ENCODE measurements at places on chromosomes 7 and 10.

DNA sequence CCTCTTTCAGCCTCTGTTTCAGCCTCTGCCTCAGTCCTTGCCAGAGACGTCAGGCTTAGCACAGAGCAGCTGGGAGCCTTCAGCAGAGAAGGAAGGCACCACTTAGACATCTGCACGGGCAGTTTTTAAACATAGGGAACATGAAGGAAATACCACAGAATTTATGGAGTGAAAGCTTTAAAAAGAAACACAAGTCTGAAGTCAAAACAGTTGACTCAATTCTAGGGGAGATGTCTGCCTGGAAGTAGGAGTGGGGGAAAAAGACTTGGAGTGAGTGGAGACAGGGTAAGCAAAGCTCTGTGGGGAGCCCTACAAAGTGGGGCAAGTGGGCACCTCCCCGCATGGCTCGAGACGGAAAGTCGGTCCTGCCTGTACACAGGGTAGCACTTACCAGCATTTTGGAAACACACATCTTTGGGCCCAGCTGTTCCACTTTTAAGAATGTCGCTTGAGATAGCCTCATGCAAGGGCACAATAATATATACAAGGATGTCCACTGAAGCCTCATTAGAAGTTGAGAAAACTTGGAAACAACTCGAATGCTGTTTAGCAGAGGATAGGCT, 5.0 kb upstream of the TBXAS1 start:
- H3K4me1 ChIP-seq: peaks cover 23% of the 10 kb centered on the region
- no peak for ATAC-seq
- H3K36me3 ChIP-seq: no peaks in the 10 kb centered on the region
- H3K27me3 ChIP-seq: no peaks in the 10 kb centered on the region
- no peak overlapping the region for H3K27ac ChIP-seq
- H3K4me3 ChIP-seq: no peak overlapping the region

- ATAC-seq: no peak
- H3K4me1 ChIP-seq: peaks cover 6% of the 10 kb centered on the region
- H3K27ac ChIP-seq: no peak overlapping the region
- no peak overlapping the region for H3K4me3 ChIP-seq
Observed at GRCh38 chr7:135509589-135509838, 388 bp downstream of the CNOT4 start.

DNA sequence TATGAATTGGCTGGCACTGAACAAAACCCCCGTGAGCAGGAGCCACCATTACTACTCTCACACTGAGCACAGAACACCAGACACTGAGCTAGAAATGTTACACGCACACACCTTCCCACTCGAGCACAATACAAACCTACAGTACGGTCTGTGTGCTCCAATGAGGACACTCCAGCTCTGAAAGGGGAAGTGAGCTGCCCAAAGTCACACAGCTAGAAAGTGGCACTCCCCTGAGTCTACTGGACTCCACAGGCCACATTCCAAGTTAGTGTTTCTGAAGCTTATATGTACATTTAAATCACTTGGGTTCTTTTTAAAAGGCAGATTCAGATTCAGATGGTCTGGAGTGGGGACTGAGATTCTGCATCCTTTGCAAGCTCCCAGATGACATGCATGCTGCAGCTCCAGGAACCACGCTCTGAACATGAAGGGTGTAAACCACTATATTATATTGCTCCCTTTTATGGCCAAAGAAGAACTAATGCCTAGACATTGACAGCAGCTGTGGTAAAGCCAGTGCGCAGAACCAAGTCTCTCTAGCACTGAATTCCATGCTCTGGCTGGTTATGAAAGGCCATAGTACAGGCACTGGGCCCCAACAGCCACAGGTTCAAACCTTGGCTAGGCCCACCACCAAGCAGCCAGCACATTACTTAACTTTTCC, 77.1 kb downstream of the FRMPD2 start:
- no peak overlapping the region for H3K4me3 ChIP-seq
- no peaks in the 10 kb centered on the region for H3K4me1 ChIP-seq
- peak; percentile 48 for ATAC-seq
- H3K36me3 ChIP-seq: no peaks in the 10 kb centered on the region

- no peak overlapping the region for H3K4me3 ChIP-seq
- H3K4me1 ChIP-seq: peaks cover 36% of the 10 kb centered on the region
- ATAC-seq: no peak
- H3K27me3 ChIP-seq: no peaks in the 10 kb centered on the region
- peaks cover 5% of the 10 kb centered on the region for H3K36me3 ChIP-seq
Observed at GRCh38 chr7:30214651-30215137, 69.7 kb upstream of the ZNRF2 start.

- H3K27me3 ChIP-seq: no peaks in the 10 kb centered on the region
- H3K4me3 ChIP-seq: no peak overlapping the region
- H3K4me1 ChIP-seq: no peaks in the 10 kb centered on the region
- no peak for ATAC-seq
- H3K36me3 ChIP-seq: no peaks in the 10 kb centered on the region
Observed at GRCh38 chr7:68511281-68511680, 1087.0 kb upstream of the AUTS2 start.

GRCh38 chr10:123513870-123514269, 152.3 kb upstream of the GPR26 start:
- no peak for ATAC-seq
- no peak overlapping the region for H3K4me3 ChIP-seq
- H3K36me3 ChIP-seq: no peaks in the 10 kb centered on the region
- no peaks in the 10 kb centered on the region for H3K4me1 ChIP-seq
- peaks cover 17% of the 10 kb centered on the region for H3K27me3 ChIP-seq
- H3K27ac ChIP-seq: no peak overlapping the region

DNA sequence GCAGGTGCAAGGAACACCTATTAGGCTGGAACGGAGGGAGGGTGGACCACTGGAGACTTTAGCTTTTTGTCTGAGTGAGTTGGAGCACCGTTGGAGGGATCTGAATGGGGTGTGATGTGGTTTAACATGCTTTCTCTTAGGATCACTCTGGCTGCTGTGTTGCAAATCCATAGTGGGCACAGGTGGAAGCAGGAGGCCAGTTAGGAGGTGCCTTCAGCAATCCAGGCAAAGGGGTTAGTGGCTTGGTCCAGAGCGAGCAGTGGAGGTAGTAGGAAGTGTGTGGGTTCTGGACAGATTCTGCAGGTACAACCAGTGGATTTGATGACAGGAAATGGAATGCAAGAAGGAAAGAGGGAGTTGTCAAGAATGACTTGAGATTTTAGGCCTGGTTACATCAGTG, 95.0 kb downstream of the MMRN2 start:
- H3K4me3 ChIP-seq: no peak overlapping the region
- ATAC-seq: no peak
- H3K36me3 ChIP-seq: peaks cover 25% of the 10 kb centered on the region
- H3K27me3 ChIP-seq: no peaks in the 10 kb centered on the region
- peaks cover 8% of the 10 kb centered on the region for H3K4me1 ChIP-seq

DNA sequence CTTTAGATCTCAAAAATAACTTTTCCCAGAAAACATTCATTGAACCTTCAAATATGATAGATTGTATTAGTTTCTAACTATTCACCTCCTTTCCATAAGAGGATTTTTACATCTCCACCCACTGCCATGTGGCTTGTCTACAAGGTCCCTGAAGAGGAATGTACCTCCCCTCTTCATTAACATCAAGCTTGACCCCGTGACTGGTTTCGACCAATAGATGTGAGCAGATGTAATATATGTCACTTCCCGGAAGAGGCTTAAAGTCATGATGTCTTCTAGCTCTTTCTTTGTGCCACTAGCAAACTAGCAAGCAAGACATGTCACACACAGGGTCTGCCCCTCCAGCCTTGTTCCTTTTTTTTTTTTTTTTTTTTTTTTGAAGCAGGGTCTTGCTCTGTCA, 6.9 kb downstream of the BAZ1B start:
- H3K4me3 ChIP-seq: no peak overlapping the region
- ATAC-seq: no peak
- no peak overlapping the region for H3K27ac ChIP-seq
- no peaks in the 10 kb centered on the region for H3K27me3 ChIP-seq
- H3K36me3 ChIP-seq: peaks cover 48% of the 10 kb centered on the region

DNA sequence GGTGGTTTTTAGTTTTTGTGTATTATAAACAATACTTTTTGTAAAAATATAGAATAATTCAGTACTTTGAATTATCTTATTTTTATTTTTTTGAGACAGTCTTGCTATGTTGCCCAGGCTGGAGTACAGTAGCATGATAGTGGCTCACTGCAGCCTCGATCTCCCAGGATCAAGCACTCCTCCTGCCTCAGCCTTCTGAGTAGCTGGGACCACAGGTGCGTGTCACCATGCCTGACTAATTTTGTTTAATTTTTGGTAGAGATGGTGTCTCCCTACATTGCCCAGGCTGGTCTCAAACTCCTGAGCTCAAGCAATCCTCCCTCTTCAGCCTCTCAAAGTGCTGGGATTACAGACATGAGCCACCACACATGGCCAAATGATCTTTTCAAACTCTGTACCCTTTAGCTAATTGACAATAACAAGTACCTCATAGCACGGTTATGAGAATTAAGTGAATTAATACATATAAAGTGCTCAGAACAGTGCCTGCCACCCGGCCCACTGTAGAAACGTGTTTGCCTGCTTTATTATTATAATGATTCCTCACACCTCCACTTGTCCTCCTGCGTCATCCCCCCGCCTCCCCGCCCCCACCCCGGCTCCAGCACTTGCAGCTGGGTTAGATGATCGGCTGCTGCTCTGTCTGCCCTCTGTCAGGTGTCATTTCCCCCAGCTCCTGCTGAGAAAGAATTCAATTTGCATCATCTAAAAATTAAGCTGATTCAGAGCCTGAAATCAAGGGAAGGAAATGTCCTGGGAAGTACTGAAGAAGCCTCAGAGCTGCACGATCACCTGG, 53.6 kb upstream of the NRF1 start:
- H3K27me3 ChIP-seq: peaks cover 15% of the 10 kb centered on the region
- no peak overlapping the region for H3K4me3 ChIP-seq
- H3K36me3 ChIP-seq: no peaks in the 10 kb centered on the region
- no peak for ATAC-seq
- H3K4me1 ChIP-seq: peaks cover 7% of the 10 kb centered on the region

DNA sequence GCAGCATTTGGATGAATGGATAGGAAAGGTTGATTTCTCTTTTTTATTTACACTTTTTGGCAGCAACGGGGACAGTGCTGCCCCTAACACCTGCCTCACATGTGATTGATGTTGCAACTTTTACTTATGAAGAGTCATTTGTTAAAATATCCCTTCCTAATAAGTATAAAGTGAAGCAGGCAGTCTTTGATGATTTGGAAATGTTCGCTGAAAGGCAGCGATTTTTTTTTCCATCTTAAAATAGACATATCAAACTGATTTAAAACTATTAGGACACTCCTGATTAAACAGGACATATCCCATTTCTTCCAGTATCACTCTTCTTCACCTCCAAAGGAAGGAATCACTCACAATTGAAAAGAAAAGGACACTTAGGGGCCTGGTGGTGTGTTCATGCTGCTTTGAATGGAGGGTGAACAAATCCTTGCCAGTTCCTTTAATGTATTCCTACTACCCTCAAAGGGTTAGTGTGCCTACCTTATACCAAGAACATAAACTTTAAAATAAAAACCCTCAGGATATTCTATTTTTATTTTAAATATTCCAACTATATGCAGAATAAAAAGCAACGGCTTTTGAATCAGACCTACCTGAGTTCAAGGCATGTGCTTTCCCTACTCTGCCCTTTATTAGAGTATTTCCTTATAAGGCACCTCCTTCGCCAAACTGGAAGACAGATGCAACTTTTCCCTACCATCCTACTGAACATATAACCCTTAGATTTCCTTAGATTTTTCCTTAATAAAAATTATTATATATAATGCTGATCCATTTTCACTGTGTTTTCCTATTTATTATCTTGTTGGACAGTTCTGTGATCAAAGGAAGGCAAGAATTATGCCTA, 1.1 kb downstream of the ADK start:
- no peak for ATAC-seq
- H3K27me3 ChIP-seq: no peaks in the 10 kb centered on the region
- peaks cover 52% of the 10 kb centered on the region for H3K4me1 ChIP-seq
- peaks cover 7% of the 10 kb centered on the region for H3K36me3 ChIP-seq
- peak overlapping the region; percentile 43 for H3K4me3 ChIP-seq

DNA sequence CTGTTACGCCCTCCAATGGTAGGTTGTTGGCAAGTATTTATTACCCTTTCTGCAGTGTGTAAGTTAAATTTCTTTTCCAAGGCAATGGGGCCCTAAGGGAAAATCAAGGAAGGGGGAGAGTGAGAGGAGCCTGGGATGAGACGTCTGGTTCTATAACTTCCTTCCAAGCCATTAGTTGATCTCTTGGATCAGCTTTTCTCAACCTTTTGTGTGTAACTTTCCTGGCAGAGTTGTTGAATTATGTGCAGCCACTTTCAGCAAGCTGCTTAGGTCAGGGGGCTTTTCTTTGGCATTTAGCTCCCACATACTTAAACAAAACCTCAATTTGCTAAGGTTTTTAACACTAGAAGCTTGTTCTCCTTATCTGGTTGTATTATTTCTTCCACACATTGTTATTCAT, 127.1 kb downstream of the NXPH1 start:
- H3K4me1 ChIP-seq: no peaks in the 10 kb centered on the region
- H3K27me3 ChIP-seq: no peaks in the 10 kb centered on the region
- no peaks in the 10 kb centered on the region for H3K36me3 ChIP-seq
- H3K27ac ChIP-seq: no peak overlapping the region

DNA sequence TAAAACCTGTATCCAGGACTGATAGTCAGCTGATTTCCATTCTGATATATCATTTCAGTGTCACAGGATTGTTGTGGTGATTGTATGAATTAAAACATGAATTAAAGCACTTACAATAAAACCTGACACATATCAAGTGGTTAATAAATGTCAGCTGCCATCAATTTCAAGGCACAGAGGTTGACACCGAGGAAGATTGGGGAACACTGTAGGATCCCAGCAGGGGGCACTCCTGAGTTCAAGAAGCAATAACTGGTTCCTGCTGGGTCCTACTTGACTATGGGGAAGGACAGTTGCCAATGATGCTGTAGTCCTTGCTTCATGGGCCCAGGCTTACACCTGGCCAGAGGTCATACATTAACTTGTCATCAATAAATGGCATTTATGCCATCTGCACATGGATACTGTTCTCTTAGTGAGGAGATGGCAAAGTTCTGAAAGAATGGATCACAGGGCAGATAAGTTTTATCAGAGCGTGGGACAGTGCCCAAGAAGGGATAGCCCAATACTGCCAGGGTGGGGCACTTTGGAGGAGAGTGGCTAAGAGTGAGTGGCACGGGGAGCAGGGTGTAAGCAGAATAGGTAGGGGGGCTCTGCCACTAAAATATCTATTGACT, 24.1 kb downstream of the FZD1 start:
- H3K36me3 ChIP-seq: no peaks in the 10 kb centered on the region
- H3K27me3 ChIP-seq: no peaks in the 10 kb centered on the region
- H3K4me1 ChIP-seq: no peaks in the 10 kb centered on the region
- ATAC-seq: peak; percentile 53
- H3K4me3 ChIP-seq: no peak overlapping the region
- no peak overlapping the region for H3K27ac ChIP-seq

DNA sequence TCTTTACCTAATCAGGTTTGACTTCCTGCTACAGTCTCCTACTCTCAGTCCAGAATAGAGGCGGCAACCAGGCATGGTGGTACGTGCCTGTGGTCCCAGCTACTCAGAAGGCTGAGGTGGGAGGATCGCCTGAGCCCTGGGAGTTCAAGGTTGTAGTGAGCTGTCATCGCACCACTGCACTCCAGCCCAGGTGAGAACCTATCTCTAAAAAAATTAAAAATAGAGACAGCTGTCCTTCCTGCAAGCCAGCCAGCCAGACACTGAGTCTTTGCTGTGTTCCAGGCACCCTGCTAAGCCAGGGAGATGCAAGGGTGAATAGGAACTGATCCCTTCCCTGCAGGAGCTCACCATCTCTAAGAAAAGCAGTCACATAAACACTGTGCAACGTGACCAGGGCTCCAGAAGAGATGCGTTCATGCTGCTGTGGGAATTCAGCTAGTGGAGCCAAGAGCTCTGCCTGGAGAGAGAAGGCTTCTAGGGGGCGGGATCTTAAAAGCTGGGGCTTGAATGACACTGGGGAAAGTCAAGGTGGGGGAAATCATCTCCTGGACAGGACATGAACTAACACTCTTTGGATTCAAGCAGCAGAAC, 22.1 kb upstream of the SLIT1 start:
- peaks cover 6% of the 10 kb centered on the region for H3K4me1 ChIP-seq
- H3K27me3 ChIP-seq: peaks cover 2% of the 10 kb centered on the region
- H3K27ac ChIP-seq: no peak overlapping the region

Measured in stimulated activated memory B cell treated with anti-CD40 and anti-IgM and Interleukin-4, amounts not matched to agents 10 μg/mL and 1 μg/mL and 100 μg/mL, for 72 hours (primary cell).